ENCODE measurements at places on chromosomes 3 and 15.

- no peak for DNase-seq
These were observed 161.5 kb downstream of the SMAD6 start for GRCh38 chr15:66863390-66864085.

- no peak for DNase-seq
These were observed 86.8 kb upstream of the UMPS start for GRCh38 chr3:124643453-124643852.

GRCh38 chr3:168860592-168860991, 764.9 kb upstream of the GOLIM4 start:
- no peak for DNase-seq

GRCh38 chr3:194364652-194365434, 4.7 kb downstream of the LRRC15 start:
- no peak for DNase-seq

- DNase-seq, result no peak
These were observed 55.8 kb downstream of the ST8SIA2 start for GRCh38 chr15:92449476-92449875.

GRCh38 chr3:172286548-172287148, 161.6 kb downstream of the GHSR start:
- no peak for DNase-seq

- no peak for DNase-seq
These were observed 94.5 kb downstream of the FNDC3B start for GRCh38 chr3:172133838-172134237.

DNA sequence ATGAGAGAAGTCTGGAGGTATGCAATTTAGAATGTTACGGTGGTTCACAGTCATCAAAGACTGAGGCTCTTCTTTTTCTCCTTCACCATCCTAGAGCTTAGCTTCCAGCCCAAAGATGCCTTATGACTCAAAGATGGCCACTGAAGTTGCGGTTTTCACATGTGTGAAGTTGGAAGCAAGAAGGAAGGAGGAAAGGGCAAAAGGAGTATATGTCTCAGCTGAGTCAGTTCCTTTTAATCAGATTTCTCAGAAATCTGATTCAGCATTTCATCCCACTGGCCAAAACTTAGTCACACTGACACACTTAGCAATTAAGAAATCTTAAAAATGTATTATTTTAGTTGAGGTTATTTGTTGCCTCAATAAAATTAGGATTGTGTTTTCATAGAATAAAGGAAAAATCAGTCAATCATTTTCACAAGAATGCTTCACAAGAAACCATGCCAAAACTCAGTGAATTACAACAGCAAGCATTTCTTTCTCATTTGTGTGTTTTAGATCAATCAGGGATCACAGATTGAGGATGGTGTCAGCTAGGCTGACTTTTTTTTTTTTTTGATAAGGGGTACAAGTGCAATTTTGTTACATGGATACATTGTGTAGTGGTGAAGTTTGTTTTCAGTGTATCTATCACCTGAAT, 211.1 kb upstream of the GADL1 start:
- DNase-seq, result no peak

- no peak for DNase-seq
These were observed 693 bp downstream of the DISP2 start for GRCh38 chr15:40358471-40359353.
